ENCODE measurements at places on chromosomes 2 and 18.
A peak's percentile ranks its signal among the peaks of the same experiment; 100 is the strongest.

DNA sequence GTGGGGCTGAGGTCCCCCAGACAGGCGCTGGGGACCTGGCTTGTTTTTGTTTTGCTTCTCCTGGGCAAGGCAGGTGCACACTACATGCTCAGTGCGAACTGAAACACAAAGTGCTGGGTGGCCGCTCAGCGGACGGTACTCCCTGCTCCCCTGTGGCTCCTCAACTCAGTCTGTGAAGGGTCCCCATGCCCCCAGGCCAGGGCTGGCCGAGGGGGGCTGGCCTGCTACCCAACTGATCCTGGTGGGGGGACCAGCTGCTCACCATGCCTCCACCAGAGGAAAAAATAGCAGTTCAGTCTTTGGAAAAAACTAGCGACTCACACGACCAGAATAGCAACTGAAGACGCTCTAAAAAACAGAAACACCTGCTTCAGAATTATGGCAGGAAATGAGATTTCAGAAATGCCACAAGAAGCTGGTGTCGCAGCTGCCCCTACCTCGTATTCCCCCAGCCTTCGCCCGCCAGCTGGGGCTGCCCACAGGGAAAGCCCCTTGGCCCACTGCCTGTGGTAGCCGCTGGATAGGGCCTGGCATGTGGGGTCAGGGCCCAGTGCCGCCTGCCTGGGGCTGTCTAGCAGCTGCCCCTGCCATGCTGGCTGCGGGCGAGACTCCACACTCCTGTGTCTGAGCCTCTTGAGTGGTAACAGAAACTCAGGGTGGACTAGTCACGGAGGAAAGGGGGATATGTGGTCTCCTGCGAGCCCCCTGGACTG is 43.7 kb downstream of the MEX3C start:
- no peak for DNase-seq

DNA sequence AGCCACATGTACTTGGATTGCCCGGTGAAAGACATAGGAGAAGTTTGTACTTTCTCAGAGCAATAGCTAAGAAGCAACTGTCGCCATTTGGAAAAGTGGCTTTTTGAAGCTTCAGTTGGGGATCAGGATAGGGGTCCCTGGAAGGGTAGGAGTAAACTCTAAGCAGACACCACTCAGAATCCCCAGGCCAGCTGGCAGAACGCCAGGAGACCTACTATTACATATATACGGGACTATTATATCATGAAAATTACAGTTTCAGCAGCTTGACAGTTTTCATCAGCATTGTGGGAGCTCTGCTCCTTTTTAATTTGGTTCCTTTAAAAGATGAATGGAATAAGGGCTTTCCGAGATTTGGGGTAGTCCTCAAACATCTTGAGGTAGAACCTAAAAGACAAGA is 54.9 kb downstream of the SRD5A2 start:
- no peak for DNase-seq

- no peak for DNase-seq
Measured at GRCh38 chr2:84832772-84833461, 48.0 kb downstream of the TRABD2A start.

DNA sequence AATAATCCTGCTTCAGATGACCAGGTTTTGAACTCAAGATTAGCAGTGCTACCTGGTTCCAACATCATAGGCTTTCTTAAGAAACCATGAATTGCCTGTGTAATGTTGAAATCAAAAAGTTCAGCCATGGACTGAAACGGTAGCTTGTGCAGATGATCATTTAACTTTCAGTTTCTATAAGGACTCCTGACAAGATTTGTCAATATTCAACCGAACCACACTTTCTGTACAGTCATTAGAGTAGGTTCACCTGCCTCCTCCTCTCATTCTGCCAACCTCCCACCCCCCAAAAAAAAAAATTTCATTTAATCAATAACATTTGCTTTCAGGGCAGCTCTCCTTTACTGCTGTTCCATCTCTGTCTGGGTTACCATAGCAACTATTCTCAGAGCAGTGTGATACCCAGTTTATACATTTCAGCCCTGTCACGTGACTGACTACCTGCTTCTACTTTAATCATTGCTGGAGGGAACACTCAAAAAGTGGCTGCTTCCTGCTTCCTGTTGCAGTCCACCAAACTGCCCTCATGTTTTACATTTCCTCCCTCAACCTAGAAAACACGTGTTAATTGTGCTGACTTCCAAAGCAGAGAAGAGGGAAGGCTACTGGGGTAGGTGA is 275.5 kb downstream of the SS18 start:
- DNase-seq: peak; percentile 12

- DNase-seq: no peak
Measured at GRCh38 chr2:164974221-164974620, 18.9 kb upstream of the SLC38A11 start.

- no peak for DNase-seq
Measured at GRCh38 chr18:50307400-50307737, 19.9 kb upstream of the CXXC1 start.

Data from frontal cortex (tissue), 4 donors.